ENCODE measurements at places on chromosomes 7 and 10.

GRCh38 chr10:132151286-132151950, 35.3 kb upstream of the DPYSL4 start:
- DNase-seq = no peak

DNA sequence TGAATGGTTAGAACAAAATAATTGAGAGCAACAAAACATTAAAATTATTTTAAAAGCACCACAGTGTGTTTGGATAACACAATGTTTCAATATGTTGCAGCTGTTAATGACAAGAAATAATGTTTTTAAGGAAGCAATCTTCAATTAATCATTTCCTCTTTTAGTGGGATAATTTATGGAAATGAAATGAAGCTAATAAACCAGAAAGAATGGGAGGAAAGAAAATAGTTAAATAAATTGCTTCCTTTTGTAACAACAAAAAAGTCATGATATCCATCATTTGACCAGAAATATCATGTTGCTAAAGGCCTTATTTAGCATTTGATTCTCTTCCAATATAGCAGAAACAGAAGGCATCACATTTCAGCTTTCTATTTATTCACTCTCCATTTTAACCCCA, 224.5 kb downstream of the SEMA3A start:
- no peak for DNase-seq

GRCh38 chr7:121178869-121179497, 149.8 kb upstream of the WNT16 start:
- DNase-seq = no peak

DNA sequence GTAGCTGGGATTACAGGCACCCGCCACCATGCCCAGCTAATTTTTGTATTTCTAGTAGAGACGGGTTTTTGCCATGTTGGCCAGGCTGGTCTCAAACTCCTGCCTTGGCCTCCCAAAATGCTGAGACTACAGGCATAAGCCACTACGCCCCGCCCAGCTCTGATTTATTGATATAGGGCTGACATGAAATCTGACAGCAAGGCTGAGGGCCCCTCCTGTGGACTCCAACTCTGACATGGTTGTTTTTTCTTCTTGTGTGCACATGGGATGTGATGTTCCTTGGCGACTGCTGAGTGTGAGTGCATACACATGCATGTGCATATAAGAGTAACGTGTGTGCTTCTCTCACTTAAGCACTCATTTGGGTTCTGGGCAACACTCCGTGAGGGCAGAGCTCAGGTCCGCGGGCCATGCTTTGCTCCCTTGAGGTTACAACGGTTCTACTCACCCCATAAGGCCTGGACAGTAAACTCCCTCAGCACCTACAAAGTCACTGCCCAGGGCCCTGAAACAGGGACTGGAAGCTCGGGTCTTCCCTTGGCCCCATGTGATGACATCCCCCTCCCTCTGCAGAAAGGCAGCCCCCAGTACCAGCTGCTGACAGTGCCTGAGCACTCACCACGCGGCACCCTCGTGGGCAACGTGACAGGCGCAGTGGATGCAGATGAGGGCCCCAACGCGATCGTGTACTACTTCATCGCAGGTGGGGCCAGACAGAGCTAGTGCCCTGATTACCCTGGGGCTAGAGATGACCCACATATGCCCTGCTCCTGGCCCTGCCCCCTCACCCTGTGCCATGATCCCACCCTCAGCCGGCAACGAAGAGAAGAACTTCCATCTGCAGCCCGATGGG, 33.6 kb upstream of the VSIR start:
- no peak for DNase-seq

DNA sequence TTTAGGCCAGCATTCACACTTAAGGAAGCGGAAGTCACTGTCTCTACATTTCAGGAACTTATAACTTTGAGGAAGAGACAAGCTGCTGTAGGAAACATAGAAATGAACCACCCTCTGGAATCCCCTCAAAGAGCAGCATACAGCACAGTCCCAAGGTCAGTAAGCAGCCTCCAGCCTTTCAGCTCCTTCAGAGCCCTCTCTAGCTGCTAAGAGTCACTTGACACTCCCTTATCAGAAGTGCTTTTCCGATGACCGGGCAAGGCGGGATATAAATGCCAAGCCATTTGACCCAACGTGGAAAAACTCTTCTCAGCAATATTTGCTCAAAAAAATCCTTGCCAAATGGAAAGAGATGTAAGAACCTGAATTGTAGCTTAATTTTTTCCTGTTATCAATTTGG, 1284.3 kb downstream of the XPNPEP1 start:
- DNase-seq = no peak

DNA sequence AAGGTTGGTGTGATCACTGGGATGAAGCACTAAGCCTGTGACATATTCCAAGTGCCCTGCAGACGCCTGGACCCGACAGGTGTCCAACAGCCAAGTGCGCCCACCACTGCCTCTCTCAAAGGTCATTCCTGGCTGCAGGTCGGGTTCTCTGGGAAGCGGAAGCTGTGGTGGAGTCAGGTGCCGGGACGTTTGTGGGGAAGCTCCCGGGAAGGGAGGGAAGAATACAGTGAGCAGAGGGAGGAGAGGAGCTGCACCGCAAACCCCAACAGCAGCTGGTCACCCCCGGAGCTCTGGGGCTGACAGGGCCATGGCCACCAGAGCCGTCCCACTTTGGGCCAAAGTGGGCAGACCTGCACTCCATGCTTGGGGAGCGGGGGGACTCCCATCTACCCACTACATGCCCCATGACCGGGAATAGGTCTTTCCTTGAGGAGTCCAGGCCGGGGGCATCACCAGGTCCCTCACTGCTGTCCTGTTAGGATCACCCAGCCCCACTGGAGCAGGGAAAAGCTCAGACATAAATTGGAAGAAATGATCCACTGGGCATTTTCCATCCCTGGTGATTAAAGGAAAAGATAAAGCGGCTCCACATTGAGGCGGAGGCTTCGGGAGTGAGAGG, 84.5 kb upstream of the PPP2R2D start:
- peak; percentile 11 for DNase-seq

- DNase-seq = no peak
These were observed 378.4 kb upstream of the NRP1 start for GRCh38 chr10:33712825-33713224.

- DNase-seq = peak; percentile 37
These were observed at the start of gene CACNB2 for GRCh38 chr10:18140149-18140956. Gene CACNB2, plus strand, starts transcription at chr10:18140424.

- DNase-seq = no peak
These were observed 113.6 kb downstream of the ADCY1 start for GRCh38 chr7:45687721-45688120.

DNA sequence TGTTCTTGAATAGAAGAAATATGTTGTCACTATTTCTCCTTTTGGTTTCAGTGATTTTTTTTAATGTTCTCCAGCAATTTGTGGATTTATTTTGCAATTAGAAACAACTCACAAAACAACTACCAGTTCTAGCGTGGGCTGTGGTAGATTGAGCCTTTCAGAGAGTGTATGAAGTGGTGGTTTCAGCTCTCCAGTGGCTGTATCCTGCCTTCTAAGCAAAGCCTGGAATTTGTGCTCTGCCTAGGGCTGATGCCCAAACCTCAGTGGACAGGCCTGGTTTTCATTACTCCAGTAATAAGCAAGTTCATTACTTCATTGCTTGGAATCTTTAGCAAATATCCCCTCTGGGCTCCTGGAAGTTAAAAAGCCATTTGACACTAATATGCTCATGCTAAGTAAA, 35.9 kb downstream of the APBB1IP start:
- no peak for DNase-seq

DNA sequence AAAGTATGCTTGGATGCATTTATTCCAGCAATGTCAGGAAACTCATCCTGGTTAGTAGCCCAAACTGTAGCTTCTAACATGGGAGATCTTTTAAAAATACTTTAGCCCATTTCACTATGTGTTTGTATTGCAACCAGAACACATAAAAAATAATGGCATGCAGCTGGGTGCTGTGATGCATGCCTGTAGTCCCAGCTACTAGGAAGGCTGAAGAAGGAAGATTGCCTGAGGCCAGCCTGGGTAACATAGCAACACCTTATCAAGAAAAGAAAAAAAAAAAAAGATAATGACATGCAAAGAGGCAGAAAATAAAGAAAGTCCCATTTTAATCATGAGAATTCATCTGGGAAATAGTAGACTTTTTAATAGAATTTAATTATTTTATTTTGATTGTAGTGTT, 517.0 kb upstream of the TEX47 start:
- no peak for DNase-seq

DNA sequence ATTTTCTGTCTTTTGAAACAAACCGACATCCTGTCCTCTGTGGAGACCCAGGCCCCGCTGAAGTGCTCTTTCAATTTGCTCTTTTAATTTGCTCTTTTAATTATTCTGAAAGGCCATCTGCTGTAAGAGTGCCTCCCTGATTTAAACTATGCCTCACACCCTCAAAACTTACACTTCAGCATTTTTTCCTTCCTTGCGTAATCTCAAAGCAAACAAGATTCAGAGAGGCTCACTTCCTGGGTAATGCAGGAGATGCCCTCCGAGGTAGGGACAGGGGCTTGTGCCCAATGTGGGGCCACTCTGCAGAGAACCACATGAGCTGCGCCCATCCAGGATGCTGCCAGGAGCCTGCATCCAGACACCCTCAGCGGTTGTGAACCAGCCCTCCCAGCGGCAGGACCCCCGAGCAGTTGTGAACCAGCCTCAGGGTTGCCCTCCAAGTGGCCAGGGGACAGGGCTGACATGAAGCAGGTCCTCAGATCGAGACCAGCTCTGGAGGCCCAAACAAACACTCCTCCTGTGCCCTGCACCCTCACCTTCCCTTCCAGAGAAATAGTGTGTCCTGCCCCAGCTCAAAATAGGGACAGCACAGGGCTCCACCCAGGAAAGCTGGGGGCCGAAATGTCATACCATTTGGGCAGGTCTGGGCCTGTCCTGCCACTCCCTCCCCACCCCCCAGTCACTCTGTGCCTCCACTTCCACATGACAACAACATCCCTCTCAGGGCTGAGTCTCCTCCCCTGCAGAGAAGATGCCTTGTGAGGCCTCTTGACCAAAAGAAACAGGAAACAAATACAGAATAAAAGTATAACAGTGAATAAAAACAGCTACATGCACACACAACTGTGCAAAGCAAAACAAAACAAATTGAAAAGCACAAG, 190.4 kb downstream of the PTPRN2 start:
- no peak for DNase-seq

Measured in mesothelial cell of epicardium (in vitro differentiated cells).